ENCODE measurements at places on chromosomes 5 and 9. TPM values are rescaled to one million over a fixed set of nuclear protein-coding genes. Genes with fewer than 3 reads are reported as not detected.
A peak's percentile ranks its signal among the peaks of the same experiment; 100 is the strongest.

DNA sequence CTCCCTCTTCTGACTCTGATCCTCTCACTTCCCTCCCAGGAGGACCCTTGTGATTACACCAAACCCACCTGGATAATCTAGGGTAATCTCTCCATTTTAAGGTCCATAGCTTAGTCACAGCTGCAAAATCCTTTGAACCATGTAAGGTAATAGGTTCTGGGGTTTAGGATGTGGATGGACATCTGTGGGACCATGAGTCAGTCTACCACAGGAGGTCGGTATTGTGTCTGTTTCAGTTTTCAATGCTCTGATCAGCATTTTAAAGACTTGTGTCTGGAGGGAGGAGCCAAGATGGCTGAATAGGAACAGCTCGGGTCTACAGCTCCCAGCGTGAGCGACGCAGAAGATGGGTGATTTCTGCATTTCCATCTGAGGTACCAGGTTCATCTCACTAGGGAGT is 112.6 kb downstream of the CAVIN4 start:
- DNase-seq = no peak

DNA sequence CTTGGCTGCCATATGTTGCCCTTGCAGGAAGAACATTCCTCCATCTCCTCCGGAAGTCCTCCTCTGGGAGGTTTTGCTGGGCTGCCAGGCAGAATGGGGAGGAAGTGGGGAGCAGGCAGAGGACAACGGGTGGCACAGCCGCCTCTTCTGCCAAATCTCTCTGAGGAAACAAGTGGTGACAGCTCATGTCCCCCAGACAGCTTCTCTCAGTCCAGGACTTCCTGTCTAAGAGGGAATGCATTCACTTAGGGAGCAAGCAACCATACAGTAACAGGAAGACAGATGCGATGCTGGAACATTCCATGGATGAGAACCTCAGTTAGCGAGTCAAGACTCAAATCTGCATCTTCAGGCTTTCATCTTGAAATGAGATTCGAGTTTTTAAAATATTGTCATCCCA is 701.0 kb downstream of the SEMA5A start:
- no peak for DNase-seq

DNA sequence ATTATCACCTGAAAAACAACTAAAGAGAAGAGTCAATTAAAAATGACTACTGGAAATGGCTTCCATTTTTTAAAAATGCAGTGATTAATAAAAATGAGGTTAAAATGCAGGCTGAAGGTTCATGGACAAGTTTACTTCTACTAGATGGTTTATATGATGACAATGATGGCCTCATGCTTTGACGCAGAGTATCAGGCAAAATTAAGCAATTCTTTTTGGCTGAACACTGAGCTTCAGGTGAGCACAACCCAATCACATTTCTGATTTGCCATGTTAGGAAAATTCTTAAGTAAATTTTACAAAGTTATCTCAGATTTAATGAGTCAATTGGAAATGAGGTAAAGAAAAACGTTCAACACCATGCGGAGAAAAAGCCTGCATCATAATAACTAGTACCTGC is 22.3 kb downstream of the DMGDH start:
- DNase-seq = no peak

The PCDHA10 gene
- not detected for total RNA-seq

The SPACA9 gene
- 1.1 TPM for total RNA-seq

- DNase-seq = no peak
Observed at GRCh38 chr9:70830618-70831017, 290.8 kb downstream of the TRPM3 start.

The SCAMP1 gene
- total RNA-seq = 17.1 TPM

The OSMR gene
- total RNA-seq = 0.07 TPM

DNA sequence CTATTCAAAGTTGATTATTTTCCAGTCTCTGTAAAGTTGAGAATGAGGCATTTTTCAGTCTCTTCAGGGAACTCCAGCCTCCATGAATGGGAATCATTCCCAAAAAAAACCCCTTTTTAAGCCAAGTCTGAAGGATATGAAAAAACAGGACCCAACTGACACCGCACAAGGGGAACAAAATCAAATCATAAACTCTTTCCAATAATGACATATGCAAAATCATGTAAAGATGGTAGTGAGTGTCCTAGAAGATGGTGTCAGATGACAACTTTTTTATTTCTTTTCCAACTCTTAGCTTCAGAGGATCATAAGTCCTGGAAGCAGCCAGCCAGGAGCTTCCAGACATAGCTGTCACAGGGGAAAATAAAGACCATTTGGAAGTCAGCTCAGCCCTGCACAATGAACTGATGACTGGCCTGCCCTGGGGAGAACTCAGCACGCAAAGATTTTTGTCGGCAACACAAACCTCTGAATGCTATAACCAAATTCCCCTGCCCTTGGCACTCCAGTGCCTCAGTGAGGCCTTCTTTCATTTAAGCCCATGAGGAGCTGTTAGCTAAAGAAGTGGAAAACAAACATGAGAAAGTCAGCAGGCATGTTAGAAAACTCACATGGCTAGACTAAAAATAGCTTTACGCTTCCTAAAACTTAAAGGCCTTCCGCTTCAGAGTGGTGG is 85.4 kb downstream of the SLC1A3 start:
- DNase-seq = no peak

DNA sequence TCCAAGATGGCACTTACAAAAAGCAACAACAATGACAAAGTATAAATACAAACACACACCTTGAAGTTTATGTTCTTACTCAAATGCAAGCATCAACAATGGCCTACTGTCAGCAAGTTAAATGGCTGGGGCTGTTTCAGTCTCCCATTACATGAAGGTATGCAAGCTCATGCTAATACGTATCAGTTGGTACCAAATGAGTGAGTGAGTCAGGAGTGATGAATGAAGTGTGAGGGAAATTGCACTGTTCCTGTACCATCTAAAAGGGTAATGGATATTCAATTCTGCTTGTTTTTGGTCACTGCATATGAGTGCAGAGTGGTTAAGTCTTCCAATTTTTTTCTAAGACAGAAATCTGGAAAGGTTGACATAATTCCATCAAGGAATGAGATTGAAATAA is 964.9 kb downstream of the MAT2B start:
- DNase-seq = no peak

The TOR4A gene
- total RNA-seq = 17.5 TPM

The UGT3A1 gene
- not detected for total RNA-seq

- peak; percentile 51 for DNase-seq
Observed at GRCh38 chr5:1536322-1536845, 12.6 kb upstream of the LPCAT1 start.

DNA sequence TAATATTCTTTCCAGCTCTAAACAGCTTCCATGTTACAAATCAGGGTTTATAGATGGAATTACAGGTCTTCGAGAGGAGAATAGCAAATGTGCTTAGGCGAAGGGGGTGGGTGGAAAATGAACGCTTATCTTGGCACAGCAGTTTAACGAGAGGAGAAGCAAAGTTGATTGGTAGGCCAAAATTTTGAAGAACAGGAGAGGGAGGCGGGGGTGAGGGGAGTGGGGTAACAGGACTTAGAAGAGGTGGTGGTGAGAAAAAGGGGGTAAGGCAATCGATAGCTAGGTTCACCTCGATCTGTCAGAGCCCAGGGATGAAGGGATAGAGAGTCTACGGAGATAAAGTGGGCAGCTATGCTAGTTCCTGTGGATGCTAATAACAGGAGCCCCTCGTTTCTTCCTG is 764 bp downstream of the ANKRA2 start:
- no peak for DNase-seq

The CYLC2 gene
- not detected for total RNA-seq

The CLK4 gene
- total RNA-seq = 21.9 TPM

DNA sequence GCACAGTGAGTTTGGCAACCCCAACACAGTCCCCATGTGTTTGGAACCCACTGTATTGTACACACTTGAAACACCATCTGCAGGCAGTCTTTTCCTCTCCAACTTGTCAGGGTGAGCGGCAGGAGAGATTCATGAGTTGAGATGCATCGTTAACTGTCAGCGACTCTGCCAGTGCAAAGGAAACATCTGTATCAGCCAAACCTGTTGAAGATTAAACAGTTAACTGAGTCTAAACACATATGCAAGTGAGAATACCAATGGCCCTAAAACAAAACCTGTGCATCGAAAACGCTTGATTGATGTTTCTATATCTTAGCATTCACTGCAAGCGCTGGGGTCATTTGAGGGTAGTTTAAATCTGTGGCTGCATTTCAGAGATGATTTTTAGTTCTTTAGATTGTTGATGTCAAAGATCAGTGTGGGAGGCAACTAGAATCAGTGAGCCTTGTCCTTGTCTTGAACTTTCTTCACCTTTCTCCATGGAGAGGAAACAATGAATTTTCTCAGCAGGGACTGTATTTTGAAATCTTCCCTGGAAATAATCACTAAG is 41.3 kb upstream of the PAM start:
- DNase-seq = no peak

- no peak for DNase-seq
Observed at GRCh38 chr5:88732181-88732633, 150.8 kb downstream of the MEF2C start.

- DNase-seq = no peak
Observed at GRCh38 chr5:153584960-153585359, 94.5 kb downstream of the GRIA1 start.

The STKLD1 gene
- total RNA-seq = 0.87 TPM

DNA sequence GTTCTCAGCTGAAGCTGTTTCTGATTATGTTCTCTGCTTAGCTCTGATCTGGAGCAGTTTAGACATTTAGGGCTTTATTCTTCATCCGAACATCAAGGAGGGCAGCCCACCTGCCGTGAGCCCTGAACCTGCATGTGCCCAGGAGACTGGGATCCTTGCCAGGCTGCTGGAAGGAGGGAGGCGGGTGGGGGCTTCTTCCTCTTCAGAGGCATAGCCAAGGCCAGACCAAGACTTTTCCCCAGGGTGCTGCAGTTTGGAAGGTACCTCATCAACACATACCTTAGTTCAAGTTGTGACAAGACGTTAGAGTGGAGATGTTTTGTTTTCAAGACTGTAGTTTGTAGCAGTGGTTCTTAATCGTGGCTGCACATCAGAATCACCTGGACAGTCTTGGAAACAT is 64.9 kb downstream of the RALGPS1 start:
- no peak for DNase-seq

DNA sequence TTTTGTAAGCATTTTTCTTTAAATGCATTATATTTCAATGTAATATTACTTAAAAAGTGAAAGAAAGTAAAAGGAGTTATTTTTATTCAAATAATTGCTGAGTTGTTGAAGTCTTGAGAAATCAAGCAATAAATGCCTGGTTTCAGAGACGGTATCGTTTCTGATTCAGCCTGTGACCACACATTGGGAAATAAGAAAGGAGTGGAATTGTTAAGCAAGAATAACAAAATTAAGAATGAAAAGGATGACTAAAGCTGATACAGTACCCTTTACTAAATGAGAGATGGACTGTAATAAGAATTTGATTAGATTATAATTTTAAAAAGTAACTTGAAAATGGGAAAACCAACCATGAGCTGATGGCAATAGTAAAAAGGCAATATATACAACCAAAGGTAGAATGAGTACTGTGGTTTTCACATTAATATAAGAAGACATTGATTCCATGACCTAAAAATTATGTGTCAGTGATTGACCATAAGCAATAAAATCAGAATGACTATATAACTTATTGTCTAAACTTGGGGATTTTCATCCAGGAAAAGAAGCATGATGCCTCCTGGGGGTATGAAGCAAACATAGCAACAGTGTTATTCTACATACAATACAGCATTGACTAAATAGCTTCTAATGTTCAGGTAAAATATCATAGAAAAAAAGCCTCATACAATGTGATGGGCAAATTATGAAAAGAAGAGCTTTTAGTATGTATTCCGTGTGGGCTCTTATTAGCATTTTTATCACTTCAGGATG is 101.9 kb upstream of the PRDM9 start:
- DNase-seq = no peak

The IFNB1 gene
- total RNA-seq = not detected

All from activated T-helper 2 cell treated with anti-CD3 and anti-CD28 coated beads, Interferon-gamma antibody, Interleukin-2, Interleukin-4, amounts not matched to agents 10 μg/mL and 5 μg/mL and 100 μg/mL, durations not matched to agents 14 hours and 24 hours and 36 hours (primary cell).